Gastroesophageal sphincter (tissue), 4 donors: ENCODE measurements at places on chromosomes 5 and 9.

- ATAC-seq: peak; percentile 60
Measured at GRCh38 chr5:154038261-154038706, 426 bp downstream of the FAM114A2 start.

DNA sequence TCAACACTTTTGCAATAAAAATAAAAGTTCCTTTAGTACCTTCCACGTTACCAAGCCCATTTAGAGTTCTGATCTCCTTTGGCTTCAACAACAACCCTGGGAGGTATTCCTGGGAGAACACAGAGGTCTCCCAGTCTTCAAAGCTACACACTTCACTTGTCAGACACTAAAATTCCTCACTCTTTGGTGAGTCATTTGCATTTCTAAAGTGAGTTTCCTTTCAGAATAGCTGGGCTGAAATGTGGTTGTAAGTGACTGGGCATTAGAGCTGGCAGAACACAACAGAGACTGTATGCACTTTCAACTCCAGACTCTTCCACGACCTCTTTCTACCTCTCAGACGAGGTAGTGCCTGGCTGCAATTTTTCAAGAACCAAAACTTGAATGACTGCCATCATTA is 11.5 kb upstream of the F2RL1 start:
- no peak for ATAC-seq

DNA sequence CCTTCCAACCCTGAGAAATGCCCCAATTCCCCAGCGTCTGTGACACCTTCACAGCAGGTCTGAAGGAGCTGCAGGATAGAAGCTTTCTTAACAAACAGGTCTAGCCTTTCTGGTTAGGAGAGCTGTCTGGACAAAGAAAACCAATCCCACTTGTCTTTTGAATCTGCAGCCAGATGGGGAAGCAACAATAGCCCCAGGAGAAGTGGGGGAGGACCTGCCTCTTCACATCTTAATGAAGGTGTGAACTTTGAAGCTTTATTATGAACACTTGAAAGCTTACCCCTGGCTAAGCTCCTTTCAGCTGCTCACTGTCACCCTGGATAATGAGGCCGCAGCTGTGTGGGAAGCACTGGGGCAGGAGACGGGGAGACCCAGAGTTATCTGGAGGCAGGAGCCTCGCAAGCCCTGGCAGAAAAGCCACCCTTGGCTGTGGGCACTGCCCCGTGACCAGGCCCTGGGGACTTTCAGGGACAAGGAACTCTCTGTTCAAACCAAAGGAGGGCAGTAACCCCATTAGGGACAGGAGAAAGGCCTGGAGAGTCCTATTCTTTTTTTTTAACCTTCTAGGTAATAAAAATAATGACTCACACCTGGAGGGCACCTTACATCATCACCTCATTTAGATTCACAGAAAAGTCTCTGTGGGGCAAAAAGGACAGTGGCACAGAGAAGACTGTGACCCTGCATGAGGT is 151.8 kb upstream of the RAD23B start:
- no peak for ATAC-seq

DNA sequence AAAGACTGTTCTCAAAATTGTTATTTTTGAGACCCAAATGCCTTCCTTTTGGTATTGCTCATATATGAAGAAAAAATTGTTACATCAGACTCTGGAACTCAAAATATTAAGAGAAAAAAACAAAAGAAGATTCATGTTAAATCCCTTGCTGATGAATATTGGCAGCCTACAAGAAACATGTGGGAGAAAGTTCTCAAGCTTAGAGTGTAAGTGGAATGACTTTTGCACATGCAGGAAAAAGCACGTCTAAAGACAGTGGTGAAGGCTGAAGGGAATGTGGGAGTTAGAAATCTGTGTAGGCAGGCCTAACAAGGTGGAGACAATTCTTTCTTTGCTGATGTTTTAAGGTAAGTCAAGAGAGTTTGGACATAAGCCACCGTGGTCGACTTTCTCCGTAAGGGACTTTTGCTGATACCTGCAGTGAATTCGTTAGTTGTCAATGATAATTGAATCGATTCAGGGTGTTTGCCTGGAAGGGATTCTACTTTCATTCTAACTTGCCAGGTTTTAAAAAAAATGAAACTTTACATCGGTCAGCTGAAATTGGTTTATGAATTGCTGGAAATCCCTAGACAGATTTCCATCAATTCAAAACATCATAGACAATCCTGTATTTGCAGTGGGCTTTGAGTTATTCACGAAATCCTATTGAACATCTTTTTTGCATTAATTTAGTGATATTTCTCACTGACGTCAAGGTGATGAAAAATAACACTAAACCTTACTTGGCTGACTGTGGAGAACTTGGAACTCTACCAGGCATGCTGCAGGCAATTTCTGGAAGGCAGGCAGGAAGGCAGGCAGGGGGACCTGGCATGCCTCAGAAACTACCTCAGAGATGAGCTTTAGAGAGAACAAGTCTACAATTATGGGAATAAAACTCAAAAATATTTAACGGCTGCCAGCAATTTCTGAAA is 359.1 kb upstream of the ADAMTSL1 start:
- ATAC-seq: no peak

DNA sequence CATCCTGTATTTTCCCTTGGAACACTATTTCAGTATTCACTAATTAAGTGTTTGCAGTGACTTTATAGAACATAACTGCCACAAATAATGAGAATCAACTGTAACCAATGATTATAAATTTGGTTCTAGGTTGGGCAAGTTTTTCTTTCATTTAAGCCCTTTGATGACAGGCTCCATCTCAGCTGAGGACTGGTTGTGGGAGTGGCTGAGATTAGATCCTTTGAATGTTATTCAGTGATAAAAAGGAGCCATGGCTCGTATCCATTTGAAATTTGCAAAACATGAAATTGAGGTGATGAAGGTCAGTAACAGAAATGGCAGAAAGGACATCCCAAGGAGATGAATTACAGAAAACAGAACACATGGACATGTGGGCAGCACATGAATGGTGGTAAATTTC is 138.1 kb upstream of the PCA3 start:
- ATAC-seq: no peak

DNA sequence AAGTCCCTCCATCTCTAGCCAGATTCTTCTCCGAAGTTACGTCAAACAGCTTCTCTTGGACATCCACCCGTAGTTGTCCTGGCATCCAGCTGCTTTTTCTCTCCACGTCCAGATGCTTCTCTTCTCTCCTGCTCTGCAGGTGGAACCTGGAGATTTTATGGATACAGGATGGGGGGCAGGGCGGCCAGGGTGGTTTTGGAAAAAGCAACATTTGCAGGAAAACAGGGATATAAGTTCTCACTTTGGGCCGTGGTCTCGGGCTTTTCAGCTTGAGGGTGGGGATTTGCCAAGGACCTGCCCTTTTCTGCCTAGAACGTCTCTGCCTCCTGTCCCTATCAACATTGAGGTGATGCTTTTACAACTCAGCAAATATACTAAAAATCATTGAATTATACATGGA is 1941.6 kb upstream of the C9orf72 start:
- ATAC-seq: no peak

GRCh38 chr5:155307229-155307628 is 293.7 kb downstream of the KIF4B start:
- ATAC-seq: no peak

DNA sequence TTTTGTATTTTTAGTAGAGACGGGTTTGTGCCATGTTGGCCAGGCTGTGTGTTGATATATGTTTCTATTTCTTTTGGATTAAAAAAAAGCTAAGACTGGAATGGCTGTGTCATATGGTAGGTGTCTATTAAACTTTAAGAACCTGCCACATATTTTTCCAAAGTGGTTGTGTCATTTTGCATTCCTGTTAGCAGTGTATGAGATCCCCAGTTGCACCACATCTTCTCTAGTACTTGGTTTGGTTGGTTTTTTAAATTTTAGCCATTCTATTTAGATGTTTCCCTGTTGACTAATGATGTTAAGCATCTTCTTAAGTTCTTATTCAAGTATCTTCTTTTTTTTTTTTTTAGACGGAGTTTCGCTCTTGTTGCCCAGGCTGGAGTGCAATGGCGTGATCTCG is 36.2 kb upstream of the MEGF9 start:
- no peak for ATAC-seq

GRCh38 chr5:148831590-148832565 is 5.5 kb downstream of the ADRB2 start:
- peak; percentile 32 for ATAC-seq

GRCh38 chr5:167888393-167888792 is 403.1 kb upstream of the WWC1 start:
- no peak for ATAC-seq
